ENCODE measurements at places on chromosomes 4 and X. TPM values are rescaled to one million over a fixed set of nuclear protein-coding genes. Genes with fewer than 3 reads are reported as not detected.

Gene SHISA3
- total RNA-seq: 0.17 TPM

Gene PNPLA4
- total RNA-seq: 16.0 TPM

Gene TCEANC
- 3.3 TPM for total RNA-seq

Gene MAGIX
- total RNA-seq: 2.8 TPM

Gene NAA11
- total RNA-seq: not detected

Gene HSFX2
- total RNA-seq: not detected

Gene GLRA3
- not detected for total RNA-seq

Gene ATOH1
- not detected for total RNA-seq

Gene HSFX3
- not detected for total RNA-seq

Gene PDE5A
- total RNA-seq: 402 TPM

Gene IBSP
- total RNA-seq: not detected

Gene WAS
- 0.17 TPM for total RNA-seq

Gene HERC5
- total RNA-seq: 6.0 TPM

Gene PRDM5
- total RNA-seq: 21.8 TPM

Gene CXCL1
- 16.4 TPM for total RNA-seq

Gene FRMD7
- not detected for total RNA-seq

Gene ETNPPL
- not detected for total RNA-seq

Gene RHOXF1
- not detected for total RNA-seq

Gene CCDC120
- 0.83 TPM for total RNA-seq

Gene NLGN4X
- total RNA-seq: under 0.01 TPM

Gene SPANXB1
- total RNA-seq: not detected

Gene CXorf49
- total RNA-seq: not detected

Gene GPR119
- not detected for total RNA-seq

Gene THAP9
- total RNA-seq: 4.5 TPM

Gene RAI2
- 2.2 TPM for total RNA-seq

Gene NXF3
- not detected for total RNA-seq

Gene PNMA6A
- 8.1 TPM for total RNA-seq

Gene CENPVL1
- not detected for total RNA-seq

Gene PCYT1B
- 0.15 TPM for total RNA-seq

Gene RHOXF2B
- total RNA-seq: not detected

Gene OPHN1
- 8.3 TPM for total RNA-seq

Gene NKX3-2
- 1.2 TPM for total RNA-seq

Gene ZMAT1
- total RNA-seq: 0.17 TPM

Gene SH3TC1
- 1.0 TPM for total RNA-seq

Gene MND1
- total RNA-seq: 2.2 TPM

Gene ASMT
- not detected for total RNA-seq

Gene TMPRSS11B
- total RNA-seq: not detected

Gene PRAF2
- 14.6 TPM for total RNA-seq

Gene GAGE12J
- total RNA-seq: not detected

Gene TEX13B
- not detected for total RNA-seq

Gene SORCS2
- 0.29 TPM for total RNA-seq

Gene PABPC1L2A
- not detected for total RNA-seq

Gene FSTL5
- total RNA-seq: under 0.01 TPM

Gene HPGD
- 0.33 TPM for total RNA-seq

Gene TBC1D19
- 88.8 TPM for total RNA-seq

Gene CASP6
- 48.9 TPM for total RNA-seq

Data from smooth muscle cell of trachea (primary cell).